D341Med (cell line): ENCODE measurements at places on chromosomes 5 and 9.

DNA sequence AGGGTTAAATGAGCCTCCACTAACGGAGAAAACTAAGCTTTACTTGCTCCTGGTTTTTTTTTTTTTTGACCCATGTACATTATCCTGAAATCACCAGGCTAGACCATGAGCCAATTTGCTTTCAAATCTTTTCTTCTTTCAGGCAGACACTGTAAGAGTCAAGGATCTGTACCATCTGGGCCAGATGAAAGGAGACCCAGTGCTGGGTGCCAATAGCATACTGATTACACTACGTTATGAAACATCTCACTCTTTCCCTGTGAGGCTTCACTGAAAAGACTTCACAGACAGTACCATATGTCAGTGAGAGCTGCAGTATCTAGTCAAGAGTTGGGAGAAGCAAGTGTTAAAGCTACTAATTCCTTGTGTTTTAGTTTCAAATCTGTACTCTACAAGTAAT is 161.2 kb upstream of the PTPRD start:
- DNase-seq, result no peak

GRCh38 chr5:95261437-95262175 is 23.3 kb downstream of the MCTP1 start:
- no peak for DNase-seq

- DNase-seq, result no peak
Measured at GRCh38 chr5:152260940-152261339, 144.1 kb downstream of the NMUR2 start.

DNA sequence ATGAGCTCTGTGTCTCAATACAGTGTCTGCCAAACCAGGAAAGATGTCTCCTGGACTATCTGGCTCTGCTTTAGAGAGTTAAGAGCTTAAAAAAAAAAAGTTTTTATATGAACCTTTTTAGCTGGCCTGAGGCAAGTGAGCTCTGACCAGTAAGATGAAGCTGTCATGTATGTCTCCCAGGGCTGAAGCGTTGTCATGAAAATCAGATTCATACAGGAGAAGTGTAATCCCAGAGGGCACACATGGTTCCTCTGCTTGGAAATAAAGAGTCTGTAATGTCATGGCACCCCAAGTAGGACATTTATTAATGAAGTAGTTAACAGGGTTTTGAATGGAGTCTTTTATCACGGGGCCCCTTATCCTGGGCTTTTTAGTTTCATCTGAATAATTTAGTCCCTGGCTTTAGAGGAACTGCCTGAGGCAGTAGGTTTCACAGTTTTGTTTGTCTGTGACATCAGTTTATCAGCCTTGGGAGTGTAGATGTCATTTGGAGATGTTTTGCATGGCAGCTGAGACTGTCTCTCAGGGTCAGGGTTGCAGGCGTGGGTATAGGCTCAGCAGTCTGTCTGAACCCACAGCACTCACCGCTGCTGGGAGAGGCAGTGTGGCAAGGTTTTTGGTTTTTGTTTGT is 223.3 kb downstream of the DIRAS2 start:
- no peak for DNase-seq

DNA sequence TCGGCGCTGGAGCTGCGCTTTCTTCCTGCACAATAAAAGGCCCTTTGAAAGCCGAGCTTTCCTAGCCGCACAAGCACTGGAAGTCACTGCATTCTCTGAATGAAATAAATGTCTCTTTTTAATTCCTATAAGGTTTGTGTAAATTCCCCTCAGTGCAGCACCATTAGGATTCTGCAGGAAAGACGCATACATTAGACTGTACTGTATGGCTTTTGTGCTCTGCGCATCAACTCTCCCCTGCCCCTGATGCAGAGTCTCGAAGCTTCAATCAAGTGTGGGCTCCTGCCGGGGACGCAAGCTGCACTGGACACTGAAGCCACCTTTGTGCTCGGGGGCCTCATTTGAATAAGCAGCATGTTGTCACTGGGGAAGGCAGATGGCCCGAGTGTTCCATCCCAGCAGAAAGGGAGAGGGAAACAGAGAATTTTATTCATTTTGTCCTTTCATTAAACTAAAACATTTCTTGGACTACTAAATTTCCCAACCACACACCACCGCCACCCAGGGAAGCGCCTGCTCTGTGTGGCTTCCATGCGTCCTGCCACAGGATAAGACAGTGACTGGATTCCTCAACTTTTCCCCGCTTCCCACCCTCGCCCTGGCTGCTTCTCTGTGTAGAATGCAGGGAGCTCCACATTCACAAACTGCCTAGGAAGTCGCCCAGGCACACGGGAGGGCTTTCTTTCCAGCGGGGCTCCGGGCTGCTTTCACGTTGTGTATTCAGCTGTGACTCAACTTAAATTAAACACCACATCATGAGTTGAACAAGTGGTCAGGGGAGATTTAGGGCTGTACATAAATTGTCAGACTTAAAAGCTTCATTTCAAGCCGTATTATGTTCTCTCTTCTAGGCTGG is 635.4 kb downstream of the IRX1 start:
- no peak for DNase-seq

DNA sequence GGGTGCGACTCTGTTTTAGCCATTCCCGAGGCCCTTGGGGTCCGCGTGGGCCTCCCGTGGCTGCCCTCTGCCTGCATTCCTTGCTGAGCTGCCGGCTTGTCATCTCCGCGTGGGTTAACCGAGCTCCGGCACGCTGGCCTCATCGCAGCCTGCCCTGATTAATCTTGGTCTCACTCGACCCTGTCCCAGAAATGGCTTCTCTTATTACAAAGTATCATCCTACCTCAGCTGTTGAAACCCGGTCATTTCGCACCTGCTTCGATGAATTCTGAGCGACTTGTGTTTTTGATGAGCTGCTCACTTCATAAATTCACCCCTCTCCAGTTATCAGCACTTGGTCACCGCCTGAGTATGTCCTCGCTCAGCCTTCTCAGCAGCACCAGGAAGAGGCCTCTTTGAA is 123.5 kb upstream of the EGFLAM start:
- no peak for DNase-seq

- DNase-seq, result peak; percentile 62
Measured at GRCh38 chr5:41856644-41857491, 13.4 kb downstream of the OXCT1 start.

DNA sequence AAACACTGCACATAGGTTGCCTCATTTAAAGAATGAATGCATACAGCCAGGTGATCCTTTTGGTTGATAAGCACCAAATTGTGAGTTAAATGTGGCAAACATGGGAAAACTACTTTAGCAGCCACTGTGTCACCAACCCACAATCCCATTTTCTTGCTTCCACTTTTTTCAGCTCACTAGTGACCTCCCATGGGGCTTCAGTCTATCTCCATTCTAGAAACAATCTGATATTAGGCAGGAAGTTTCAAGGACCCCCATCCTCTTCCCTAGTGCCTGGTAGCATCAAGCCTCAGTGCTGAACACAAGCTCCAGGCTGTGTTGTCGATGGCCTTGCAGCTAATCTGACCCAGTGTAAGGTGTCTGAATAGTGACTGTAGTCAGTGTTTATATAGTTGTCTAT is 66.2 kb downstream of the PLPPR1 start:
- DNase-seq, result no peak

DNA sequence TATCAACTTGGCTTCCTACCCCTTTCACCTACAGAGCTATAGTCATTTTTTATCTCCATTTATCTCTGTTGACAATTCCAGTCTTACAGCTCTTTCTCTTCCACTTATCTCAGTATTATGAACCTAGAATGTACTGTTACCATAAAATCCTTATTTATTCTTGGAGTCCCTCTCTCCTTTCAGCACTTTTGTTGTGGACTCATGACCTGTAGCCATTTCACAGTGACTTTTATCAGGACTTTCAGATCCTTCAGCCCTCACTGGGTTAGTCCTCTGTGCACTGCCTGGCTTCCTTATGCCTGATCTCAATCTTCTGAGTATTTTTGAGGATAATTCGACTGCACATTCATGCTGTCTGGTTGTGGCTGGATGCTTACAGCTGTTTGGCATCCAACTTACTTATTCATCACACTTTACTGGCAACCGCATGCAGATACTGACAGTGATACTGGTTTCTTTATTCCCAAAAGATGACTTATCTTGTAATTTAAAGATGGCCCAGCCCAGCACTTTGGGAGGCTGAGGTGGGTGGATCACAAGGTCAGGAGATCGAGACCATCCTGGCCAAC is 293.3 kb downstream of the MAN2A1 start:
- DNase-seq, result no peak

DNA sequence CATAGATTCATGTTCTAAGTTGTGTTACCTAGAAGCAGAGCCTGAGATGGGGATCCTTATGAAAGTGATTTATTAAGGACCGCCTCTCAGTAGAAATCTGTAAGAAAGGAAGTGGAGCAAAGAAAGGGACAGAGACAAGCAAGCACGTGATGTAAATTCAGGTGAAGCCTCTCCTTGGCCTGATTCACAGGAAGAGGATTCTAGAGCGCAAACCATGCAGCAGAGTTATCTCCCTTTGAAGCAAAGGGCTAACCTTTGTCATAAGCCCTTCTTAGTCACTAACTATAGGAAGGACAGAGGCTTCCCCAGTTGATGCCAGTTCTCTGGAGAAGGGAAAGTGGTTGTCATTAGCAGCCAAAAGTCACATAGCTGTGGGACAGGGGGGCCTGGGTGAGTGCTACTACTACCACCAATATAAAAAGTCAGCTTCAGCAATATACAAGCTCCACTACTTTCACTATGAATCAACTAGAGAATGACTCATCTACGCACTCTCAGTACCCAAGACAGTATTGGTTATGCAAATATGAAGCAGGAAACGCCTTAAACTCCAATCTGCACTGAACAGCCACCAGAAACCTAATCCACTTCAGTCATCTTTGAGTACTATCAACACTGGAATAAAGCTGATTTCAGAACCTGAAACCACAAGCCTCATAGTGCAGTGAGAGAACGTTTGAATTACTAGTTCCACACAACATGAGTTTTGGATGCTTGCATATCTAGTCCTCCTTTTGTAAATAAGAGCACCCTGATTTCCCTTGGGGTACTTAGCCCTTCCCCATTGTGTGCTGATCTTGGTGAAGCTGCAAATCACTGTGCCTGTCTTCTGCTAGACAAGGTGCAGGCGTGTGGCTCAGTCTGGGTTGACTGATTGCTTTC is 162.7 kb downstream of the ZNF608 start:
- DNase-seq, result no peak

DNA sequence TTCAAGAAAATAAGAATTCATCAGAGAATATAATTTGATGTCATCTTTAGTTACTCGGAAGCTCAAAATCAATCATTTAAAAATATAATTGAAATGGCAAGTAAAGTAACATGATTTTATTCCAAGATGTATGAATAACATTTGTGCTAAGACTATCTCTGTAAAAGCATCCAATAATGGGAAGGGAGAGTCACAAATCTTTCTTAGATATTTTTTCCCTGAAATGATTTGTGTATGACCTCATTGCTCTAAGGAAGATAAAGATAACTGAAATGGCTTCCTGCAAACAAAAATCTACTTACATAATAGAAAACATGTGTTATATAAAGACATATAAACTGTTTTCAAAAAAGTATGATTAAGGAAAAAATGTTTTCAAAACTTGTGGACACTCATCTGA is 97.4 kb upstream of the FGF10 start:
- no peak for DNase-seq

GRCh38 chr9:5553211-5553610 is 42.9 kb downstream of the PDCD1LG2 start:
- no peak for DNase-seq

- DNase-seq, result no peak
Measured at GRCh38 chr9:89922099-89922498, 317.3 kb downstream of the GADD45G start.

DNA sequence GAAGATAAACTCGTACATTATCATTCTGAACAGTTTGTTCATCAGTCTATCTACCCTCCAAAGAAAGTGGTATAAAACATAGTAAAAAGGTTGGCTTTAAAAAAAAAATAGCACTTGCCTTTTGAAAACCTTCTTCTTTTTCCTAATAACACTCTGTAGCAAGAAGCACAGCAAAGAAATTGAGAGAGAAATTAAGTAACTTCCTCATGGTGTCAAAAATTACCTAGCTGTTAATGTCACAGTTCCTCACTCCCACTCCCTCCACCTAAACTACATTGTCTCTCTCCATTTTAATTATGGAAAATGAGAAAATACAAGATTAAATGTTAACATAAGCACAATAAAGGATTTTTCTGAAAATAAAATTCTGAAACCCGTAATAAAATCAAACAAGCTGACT is 72.2 kb downstream of the CERT1 start:
- no peak for DNase-seq

DNA sequence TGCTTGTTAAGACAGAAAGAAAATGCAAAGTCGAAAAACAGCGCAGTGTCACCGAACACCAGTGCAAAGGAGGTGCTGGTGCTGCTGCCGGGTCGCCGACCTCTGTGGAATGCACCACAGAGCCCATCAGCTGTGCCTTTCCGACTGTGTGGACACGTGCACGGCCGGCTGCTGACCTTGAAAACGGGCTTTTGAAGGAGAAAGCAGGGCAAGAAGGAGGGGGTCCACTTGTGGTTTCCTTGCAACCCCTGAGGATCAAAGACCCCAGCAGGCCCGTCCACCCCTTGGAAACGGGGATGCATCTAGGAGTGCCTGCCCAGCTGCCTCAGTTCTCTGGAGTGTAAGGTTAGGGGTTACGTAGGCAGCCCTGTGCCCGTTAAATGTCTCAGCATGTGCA is 6.2 kb upstream of the OLFM1 start:
- DNase-seq, result no peak

DNA sequence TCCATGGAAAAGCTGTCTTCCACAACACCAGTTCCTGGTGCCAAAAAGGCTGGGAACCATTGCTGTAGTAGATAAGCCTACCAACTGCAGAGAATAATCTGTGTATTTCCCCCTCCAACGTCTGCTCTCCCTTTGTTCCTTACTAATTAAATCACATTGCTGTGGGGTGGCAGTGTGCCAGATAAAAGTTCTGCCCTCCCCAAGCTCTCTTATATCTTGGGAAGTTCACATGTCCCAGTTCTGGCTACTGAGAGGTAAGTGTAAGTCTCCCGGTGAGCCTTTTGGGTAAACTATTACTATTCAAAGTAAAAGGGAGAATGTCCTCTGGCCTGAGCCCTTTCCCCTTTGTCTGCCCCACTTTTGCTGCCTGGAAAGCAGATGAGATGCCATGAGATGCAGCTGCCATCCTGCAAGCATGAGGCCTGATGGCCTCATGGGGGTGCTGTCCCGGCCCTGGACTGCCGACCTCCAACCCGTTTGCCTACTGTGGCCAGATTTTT is 14.7 kb downstream of the ENC1 start:
- peak; percentile 65 for DNase-seq

DNA sequence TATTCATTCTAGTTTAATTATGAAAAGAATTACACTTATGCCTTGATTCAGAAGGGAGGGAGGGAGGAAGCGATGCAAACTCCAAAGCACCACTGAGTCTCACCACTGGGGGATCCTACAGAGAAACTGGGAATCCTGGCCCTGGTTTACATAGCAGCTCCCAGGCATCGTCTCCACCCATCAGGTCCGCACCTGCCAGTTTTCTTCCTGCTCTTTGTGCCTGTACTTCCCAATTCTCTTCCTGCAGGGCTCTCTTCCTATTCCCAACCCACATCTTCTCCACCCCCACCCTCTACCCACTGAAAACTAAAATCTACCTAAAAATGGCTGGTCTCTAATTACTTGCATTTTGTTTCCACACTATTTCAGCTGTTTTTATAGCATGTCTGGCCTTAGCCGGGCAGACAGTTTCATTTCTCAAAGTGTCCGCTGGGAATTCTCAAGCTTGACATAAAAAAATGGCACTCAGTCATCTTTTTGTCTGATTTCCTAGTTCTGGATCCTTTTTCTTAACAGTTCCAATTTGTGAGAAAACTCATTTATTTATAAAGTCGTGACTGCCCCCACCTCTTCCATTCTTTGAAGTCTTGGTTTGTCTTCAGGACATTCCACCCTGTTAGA is 1.6 kb upstream of the TNIP1 start:
- peak; percentile 57 for DNase-seq
